Activated naive CD4-positive, alpha-beta T cell treated with anti-CD3 and anti-CD28 coated beads, Interleukin-2, amount 50 U/mL, for 16 hours (primary cell): ENCODE measurements at places on chromosomes 16 and 17.

DNA sequence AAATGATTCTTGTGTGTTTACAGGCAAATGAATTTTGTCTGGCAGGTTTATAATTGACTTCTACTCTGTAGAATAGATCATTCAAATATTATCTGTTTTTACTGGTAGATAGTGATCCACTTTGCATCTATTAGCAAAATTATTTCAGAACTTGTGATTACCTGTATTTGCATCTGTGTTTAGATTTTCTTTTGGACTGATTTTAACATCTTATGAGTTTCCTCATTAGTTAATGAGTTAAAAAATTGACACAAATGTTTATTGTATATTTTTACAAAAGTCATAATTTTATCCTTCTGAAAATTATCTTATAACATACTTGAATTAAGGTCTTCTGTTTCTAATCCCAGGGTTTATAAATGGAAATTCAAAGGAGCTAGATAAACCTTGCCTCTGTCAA is 132.0 kb upstream of the KCNJ16 start:
- DNase-seq = no peak

DNA sequence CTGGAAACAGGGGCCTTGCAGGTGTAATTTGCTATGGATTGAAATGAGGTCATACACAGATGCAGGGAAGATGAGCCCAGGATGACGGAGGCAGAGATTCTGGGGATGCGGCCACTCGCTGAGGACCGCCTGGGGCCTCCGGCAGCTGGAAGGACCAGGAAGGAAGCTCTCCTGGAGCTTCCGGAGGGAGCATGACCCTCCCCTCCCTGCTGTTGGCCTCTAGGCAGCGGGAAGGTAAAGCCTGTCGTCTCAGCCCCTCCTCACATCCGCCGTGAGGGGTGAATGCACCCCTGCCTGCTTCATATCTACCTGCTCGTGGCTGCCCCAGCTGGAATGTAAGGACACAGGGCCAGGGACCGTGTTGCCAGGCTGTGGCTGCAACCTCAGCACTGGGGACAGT is 29.1 kb upstream of the ZNF469 start:
- no peak for DNase-seq

DNA sequence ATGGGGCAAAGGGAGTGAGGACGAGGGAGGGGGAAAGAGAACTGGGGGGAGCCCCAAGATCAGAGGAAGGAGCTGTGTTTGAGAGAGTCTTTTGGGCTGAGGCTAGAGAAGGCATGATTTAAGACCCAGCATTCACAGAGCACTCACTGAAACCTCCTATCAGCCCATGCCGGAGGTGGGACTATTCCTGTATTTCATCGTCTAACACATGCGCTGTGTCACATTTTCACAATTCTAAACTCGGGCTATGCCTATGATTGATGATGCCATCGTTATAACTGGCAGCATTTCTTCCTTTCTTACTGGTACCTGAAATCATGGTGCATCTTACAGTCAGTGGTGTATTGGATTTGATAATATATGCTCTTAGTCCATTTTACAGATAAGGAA is 3.5 kb downstream of the FAM171A2 start:
- no peak for DNase-seq

- DNase-seq = no peak
These were observed 359.1 kb downstream of the SEC14L1 start for GRCh38 chr17:77499699-77500435.

- no peak for DNase-seq
These were observed 215.9 kb upstream of the GSE1 start for GRCh38 chr16:85396879-85397871.

DNA sequence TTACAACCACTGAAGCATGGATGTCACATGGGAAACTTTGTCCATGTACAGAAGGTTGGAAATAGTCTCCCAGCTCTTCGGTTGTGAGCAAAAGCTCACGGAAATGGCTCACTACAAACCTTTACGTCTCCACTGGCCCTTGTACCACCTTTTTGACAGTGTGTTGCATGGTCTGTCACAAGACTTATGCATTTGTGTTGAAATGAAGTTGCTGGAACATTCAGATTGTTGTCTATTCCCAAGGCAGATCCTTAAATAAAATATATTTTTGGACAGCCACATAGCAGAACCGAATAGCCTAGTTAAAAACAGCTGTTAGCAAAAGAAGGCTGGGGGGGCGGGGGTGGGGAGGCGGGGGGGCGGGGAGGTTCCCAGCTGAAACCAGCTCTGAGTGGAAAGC is 39.2 kb downstream of the KNOP1 start:
- no peak for DNase-seq
